Activated CD8-positive, alpha-beta memory T cell treated with anti-CD3 and anti-CD28 coated beads, Interleukin-2, amount 50 U/mL, for 48 hours (primary cell): ENCODE measurements at places on chromosomes 7 and 10.

DNA sequence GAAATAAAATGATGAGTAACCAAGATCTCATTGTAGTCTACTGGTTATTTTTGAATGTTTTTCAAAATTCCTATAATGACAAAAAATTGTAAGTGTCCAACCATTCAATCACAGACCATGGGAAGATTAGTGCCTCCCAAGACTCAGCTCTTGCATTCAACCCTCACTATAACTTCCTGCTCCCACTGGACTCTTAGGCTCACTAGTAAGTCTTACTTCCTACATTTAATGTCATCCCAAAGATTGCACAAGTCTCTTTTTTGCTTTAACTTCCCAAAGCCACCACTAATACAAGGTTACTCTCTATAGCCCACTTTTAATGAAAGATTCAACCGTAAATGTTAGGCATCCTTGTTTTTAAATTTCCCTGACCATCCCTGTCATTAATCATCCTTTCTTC, 111.9 kb upstream of the NRBF2 start:
- DNase-seq = no peak

DNA sequence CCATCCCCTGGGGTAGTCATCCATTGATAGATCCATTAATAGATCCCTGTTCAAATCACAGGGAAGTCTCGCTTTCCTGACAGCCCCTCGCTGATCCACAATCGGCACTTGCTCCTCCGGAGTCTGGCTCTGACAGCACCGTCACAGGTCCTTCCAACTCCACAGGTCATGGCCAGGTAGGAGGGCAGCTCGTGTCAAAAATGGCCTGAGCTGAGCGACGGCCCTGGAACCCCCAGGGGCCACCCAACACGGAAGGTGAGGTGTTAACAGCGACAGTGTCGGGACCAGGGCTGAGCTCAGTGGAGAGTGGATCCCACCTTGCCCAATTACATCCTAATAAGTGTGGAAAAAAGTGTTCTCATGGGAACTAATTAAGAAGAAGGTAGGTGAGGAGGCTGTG, 219.8 kb downstream of the TCERG1L start:
- DNase-seq = no peak

GRCh38 chr10:95837356-95837776, 70.4 kb upstream of the CC2D2B start:
- no peak for DNase-seq

DNA sequence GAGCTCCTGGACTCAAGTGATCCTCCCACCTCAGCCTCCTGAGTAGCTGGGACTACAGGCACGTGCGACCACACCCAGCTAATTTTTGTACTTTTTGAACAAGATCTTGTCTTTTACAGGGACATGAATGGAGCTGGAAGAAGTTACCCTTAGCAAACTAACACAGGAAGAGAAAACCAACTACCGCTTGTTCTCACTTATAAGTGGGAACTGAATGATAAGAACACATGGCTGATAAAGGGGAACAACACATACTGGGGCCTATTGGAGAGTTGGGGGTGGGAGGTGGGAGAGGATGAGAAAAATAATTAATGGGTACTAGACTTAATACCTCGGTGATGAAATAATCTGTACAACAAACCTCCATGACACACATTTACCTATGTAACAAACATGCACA, 70.9 kb upstream of the INHBA start:
- no peak for DNase-seq

DNA sequence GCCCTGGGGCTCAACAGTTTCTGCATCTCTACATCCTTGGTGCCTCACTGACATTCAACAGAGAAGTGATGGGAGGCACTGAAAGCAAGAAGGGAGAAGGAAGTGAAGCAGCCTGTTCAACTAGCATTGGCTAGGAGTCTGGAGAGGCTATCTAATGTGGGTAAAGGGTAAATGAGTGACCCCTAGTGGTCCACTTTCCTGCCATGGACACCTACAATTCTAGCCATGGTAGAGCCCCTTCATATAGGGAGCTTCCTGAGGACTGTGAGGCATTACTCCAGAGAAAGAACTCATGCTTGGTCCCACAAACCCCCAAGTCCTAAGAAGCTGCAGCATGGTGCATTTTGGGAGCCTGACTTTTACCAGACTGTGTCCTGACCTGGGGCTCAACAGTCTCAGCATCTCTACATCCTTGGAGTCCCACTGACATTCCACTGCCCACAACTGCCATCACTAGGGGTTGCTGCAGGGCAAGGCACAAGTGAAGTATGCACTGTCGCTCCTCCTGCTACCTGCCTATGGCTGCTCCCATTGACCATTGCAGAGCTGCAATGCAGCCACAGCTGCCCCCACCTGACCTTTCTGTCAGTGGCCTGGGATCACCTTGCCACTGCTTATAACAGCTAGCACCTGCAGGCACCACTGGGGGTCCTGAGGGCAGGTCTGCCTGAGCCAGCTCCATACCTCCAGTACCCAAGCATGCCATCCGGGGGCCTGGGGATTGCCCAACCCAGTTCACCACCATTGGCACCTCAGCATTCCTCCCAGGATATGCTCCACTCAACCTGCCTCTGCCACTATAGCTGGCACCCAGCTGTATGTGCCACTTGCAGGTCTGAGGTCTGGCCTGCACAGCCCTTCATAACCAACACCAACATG, 44.1 kb upstream of the CDK6 start:
- no peak for DNase-seq

GRCh38 chr10:132678436-132679216, 107.3 kb downstream of the NKX6-2 start:
- DNase-seq = no peak

GRCh38 chr7:25310896-25311295, 82.6 kb upstream of the NPVF start:
- DNase-seq = no peak

- DNase-seq = no peak
These were observed 299.9 kb downstream of the AUTS2 start for GRCh38 chr7:69898189-69898588.

DNA sequence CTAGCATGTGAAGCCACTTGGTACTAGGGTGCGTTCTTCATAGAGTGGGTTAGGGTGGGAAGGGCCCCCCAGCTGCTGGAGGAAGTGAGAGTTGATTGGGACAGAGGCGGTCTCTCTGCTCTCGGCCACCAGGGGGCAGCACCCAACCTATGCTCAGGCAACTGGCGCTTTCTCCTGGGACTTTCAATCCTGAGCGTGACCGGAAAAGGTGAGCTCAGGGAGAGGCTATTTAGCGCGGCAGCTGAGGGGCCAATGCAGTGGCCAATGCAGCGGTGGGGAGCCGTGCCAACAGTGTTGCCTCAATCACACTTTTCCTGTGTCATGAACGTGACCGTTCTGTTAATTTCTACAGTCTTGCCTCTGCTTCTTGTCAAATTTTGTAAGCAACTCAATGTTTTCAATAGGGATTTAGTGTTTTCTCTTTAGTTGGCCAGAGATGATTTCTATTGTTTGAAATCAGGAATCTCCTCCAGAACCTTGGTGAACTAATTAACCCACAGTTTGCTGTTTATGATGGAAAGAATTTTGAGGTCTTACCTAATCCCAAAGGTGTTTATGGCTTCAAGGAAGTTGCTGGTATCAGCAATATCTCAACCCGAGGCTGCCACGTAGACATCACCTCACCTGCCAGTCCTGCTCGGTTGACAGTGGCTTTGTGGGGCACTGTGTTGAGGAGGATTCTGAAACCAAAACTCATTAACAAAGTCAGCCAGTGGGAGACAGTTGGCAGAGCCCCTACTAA, 67.9 kb upstream of the PDZD8 start:
- DNase-seq = peak; percentile 86

GRCh38 chr10:100508691-100509150, 10.9 kb downstream of the SEC31B start:
- DNase-seq = no peak

DNA sequence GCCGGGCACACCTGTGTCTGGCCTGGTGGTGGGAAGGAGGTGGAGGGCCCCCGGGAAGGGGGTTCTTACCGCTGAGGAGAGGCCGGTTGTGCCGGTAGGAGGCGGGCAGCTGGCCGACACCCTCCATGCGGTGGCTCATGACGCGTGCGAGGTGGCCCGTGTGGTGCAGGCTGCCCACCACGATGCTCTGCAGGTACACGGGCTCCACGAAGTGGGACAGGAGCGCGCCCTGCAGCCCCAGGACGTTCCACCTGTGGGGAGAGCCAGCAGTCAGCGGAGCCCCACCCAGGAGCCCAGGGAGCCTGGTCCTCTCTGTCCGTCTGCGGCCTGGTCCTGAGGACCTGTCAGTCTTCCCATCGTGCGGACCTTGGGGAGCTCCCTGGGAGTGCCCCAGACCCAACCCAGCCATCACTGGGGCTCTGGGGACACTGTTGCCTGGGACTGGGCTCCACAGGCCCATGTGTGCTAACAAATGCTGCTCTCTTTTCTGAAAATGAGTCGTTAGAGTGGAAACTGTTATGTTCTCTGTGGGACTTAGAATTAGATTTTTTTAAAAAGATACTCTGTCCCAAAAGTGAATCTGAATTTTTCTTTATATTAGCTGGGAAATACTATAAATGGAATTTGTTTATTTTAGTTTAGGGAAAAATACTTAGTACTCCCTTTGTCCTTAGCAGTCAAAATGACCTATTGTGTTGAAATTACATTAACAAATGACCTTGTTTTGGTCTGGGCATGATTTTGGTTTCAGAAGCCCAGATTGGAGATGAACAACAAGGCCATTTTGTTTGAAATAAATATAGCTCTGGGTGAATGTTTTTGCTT, 143.9 kb downstream of the WDR37 start:
- peak; percentile 33 for DNase-seq

GRCh38 chr7:99042957-99043356, 101.0 kb downstream of the SMURF1 start:
- no peak for DNase-seq

GRCh38 chr10:6456067-6456466, 124.0 kb downstream of the PRKCQ start:
- peak; percentile 6 for DNase-seq
